Stomach (tissue), 19 donors: ENCODE measurements at places on chromosomes 1 and 21.

GRCh38 chr1:68101829-68102228 lies 51.4 kb upstream of the DIRAS3 start:
- H3K27ac ChIP-seq = no peak overlapping the region
- H3K27me3 ChIP-seq = no peaks in the 10 kb centered on the region
- peaks cover 10% of the 10 kb centered on the region for H3K36me3 ChIP-seq

DNA sequence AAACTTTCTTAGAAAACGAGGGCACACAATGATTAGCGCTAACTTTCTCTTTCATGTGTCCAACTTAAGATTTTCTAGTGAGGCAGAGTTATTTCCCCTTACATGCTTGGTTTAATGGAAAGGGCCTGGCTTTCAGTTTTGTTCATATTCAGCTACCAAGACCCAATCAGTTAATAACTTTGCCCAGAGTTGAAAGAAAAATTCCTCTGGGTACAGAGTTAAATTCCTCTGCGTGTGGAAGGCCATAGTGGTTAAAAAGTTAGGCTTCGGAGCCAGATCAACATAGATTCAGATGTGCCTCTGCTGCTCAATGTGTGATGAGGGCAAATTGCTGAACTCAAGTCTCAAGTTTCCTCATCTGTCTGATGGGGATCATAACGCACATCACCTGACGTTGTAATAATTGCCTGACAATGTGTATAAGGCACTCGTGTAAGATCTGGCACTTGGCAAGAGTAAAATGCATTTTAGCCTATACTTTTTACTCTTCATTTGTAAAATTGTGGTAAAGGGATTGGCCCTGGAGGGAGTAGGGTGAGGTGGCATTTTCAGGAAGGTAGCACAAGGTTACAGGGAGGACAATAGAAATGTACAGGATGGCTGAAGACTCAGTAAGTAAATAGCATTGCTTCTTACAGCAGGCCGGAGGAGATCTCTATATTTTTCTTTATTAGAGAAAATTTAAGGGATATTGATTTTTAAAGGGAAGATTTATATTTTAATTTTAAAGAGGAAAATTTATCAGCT lies 103.4 kb downstream of the ROR1 start:
- H3K36me3 ChIP-seq = no peaks in the 10 kb centered on the region
- no peak overlapping the region for H3K27ac ChIP-seq
- H3K27me3 ChIP-seq = no peaks in the 10 kb centered on the region
- peaks cover 51% of the 10 kb centered on the region for H3K4me1 ChIP-seq

DNA sequence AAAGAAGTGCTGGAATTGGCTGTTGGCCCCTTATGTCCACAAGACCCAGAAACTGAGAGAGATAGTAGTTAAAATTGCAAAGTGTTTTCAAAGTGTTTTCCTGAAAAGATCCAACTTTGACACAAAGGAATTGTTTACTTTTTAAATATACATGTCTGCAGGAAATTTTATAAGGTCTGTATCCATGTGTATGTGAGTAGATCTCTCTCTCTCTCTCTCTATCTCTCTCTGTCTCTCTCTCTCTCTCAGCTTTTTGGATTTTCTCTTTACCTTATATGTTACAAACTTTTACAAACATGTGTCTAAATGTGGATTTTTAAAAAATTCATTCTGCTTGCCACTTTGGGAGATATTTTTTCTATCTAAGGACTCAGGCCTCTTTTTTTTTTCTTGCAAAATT lies 358.6 kb downstream of the SIPA1L2 start:
- H3K36me3 ChIP-seq = no peaks in the 10 kb centered on the region
- H3K4me3 ChIP-seq = no peak overlapping the region
- H3K27me3 ChIP-seq = no peaks in the 10 kb centered on the region

DNA sequence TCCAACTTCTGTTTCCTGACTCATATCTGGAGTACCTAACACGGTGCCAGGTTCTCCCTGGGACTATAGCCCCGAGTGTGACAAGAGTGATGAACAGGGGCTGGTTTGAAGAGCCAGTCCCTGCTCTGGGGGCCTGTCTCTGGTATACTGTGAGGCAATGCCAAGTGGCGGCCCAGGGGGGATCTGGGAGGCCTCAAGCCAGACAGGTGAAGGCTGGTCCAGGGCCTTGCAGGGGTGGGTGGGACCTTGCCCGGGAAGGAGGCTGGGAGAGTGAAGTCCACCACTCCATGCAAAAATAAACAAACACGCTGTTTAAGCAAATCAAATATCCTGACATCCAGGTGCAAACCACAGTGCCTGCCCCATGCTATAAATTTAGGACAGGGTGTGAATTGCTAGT lies 6.8 kb upstream of the PLXNA2 start:
- peaks cover 9% of the 10 kb centered on the region for H3K4me1 ChIP-seq
- no peak for DNase-seq

DNA sequence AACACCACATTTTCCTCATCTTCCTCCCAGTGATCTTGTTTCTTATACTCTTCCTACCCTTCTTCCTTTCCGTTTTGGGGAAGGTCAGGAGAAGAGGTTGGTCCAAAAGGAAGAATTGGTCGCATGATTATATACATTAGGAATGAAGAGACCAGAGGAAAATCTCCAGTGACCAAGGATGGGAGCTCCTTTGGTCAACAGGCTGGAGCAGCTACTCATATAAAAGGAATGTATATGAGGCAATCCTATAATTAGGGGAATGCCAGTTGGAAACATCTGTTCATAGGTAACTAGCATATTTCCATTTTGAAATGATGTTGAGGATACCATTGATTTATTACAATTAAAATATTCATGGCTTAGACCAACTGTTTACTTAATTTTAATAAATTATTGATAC lies 114.5 kb downstream of the LRRC40 start:
- H3K4me3 ChIP-seq = no peak overlapping the region
- no peaks in the 10 kb centered on the region for H3K27me3 ChIP-seq
- DNase-seq = no peak
- no peaks in the 10 kb centered on the region for H3K4me1 ChIP-seq
- no peak overlapping the region for H3K27ac ChIP-seq

GRCh38 chr1:48741380-48741779 lies 35.3 kb downstream of the BEND5 start:
- H3K4me1 ChIP-seq = no peaks in the 10 kb centered on the region
- no peak for DNase-seq
- no peak overlapping the region for H3K27ac ChIP-seq

GRCh38 chr1:20142001-20142710 lies 3.0 kb downstream of the PLA2G2F start:
- H3K27ac ChIP-seq = no peak overlapping the region
- no peaks in the 10 kb centered on the region for H3K4me1 ChIP-seq

DNA sequence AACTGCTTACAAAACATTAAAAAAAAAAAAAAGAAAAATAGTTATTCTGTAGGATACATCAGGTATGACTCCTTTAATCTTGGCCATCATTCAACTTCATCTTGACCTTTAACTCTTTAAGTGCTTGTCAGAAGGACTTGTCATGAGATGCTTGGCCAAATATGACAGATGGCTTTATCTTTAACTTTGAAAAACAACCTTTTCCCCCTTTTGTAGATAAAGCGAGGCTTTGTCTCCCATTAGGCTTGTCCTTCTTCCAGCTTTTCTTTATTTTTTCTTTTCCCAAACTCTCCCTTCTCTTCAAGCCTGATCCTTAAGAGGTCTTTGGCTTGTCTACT lies 2.3 kb downstream of the SRSF10 start:
- no peak overlapping the region for H3K27ac ChIP-seq
- DNase-seq = no peak
- peaks cover 5% of the 10 kb centered on the region for H3K36me3 ChIP-seq
- peak overlapping the region; percentile 84 for H3K4me3 ChIP-seq

DNA sequence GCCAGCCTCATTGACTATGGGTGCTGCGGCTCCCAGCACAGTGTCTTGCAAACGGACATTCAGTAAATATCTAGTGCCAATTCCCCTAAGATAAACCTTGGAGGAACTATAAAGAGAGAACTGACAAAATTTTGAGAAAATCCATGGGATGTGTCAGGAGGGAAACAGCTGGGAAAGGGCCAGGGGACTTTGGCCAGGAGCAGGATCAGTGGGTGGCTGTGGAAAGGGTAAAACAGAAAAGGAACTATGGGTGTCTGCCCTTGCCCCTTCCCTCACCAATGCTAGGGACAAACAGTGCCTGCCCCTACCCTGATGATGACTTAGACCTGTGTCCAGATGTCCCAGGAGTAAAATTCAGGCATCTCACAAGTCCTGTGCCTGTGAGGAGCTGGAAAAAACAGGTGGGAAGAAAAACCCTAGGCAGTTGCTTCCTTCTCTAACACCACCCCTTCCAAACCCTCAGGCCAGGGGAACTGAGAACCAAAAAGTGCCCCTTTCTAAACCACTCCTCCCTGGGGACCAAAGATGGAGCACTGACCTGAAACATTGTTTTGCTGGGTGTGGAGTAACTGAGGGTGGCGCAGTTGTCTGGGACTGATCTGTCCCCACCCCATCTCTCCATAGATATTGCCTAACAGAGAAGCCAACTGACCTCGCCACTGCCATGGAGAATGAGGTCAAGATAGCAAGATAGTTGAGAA lies 22.1 kb upstream of the IFNAR2 start:
- no peaks in the 10 kb centered on the region for H3K27me3 ChIP-seq
- no peak overlapping the region for H3K27ac ChIP-seq

GRCh38 chr1:173424143-173424542 lies 53.0 kb upstream of the PRDX6 start:
- no peak overlapping the region for H3K4me3 ChIP-seq
- no peak overlapping the region for H3K27ac ChIP-seq
- no peaks in the 10 kb centered on the region for H3K27me3 ChIP-seq
- no peaks in the 10 kb centered on the region for H3K36me3 ChIP-seq
- peaks cover 18% of the 10 kb centered on the region for H3K4me1 ChIP-seq
- no peak for DNase-seq

- H3K36me3 ChIP-seq = no peaks in the 10 kb centered on the region
- H3K4me1 ChIP-seq = no peaks in the 10 kb centered on the region
- no peak overlapping the region for H3K4me3 ChIP-seq
- no peaks in the 10 kb centered on the region for H3K27me3 ChIP-seq
- DNase-seq = no peak
These were observed 202.7 kb upstream of the FOXD3 start for GRCh38 chr1:63119575-63120155.

GRCh38 chr1:106998431-106999002 lies 58.0 kb upstream of the PRMT6 start:
- H3K4me1 ChIP-seq = no peaks in the 10 kb centered on the region
- no peak for DNase-seq
- no peak overlapping the region for H3K27ac ChIP-seq
- no peak overlapping the region for H3K4me3 ChIP-seq
- H3K27me3 ChIP-seq = no peaks in the 10 kb centered on the region

- DNase-seq = no peak
- no peak overlapping the region for H3K27ac ChIP-seq
- no peaks in the 10 kb centered on the region for H3K27me3 ChIP-seq
- H3K4me1 ChIP-seq = no peaks in the 10 kb centered on the region
These were observed 239.6 kb upstream of the B3GALT2 start for GRCh38 chr1:193426061-193426460.

GRCh38 chr1:192512426-192513162 lies 63.0 kb upstream of the RGS1 start:
- peak; percentile 44 for DNase-seq
- H3K27ac ChIP-seq = no peak overlapping the region
- H3K4me1 ChIP-seq = peaks cover 32% of the 10 kb centered on the region
- no peak overlapping the region for H3K4me3 ChIP-seq

- peaks cover 7% of the 10 kb centered on the region for H3K4me1 ChIP-seq
- H3K4me3 ChIP-seq = no peak overlapping the region
- no peaks in the 10 kb centered on the region for H3K27me3 ChIP-seq
- DNase-seq = no peak
- no peak overlapping the region for H3K27ac ChIP-seq
These were observed 25.5 kb upstream of the ZNF496 start for GRCh38 chr1:247357052-247357780.

DNA sequence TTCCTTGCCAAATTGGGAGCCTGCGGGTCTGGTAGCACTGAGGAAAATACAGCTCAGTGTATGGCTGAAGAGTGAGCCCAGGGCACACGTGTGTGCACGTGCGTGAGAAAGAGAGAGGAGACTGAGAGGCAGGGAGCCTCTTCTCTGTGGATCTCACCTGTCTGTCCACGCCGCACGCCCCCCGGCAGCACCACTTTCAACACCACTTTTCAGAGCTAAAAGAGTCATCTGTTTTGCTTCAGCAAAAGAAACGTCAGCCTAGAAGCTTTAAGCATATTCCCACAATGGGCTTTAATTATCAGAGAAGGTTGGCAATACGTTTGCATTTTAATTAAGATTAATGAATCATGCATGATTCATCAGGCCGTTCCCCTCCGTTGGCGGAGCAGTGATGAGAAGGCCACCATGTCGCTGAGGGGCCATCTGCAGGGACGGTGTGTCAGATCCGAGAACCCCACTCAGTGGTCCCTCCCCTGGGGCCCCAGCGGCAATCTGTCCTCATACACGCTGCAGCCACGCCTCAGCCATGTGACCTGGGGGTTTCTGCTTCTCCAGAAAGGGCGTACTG lies 56.8 kb downstream of the SIK1 start:
- no peak overlapping the region for H3K4me3 ChIP-seq
- DNase-seq = no peak
- H3K27ac ChIP-seq = no peak overlapping the region
- no peaks in the 10 kb centered on the region for H3K4me1 ChIP-seq
- H3K36me3 ChIP-seq = no peaks in the 10 kb centered on the region

GRCh38 chr1:21254335-21254951 lies 35.8 kb downstream of the ECE1 start:
- DNase-seq = no peak
- H3K4me1 ChIP-seq = peaks cover 44% of the 10 kb centered on the region
- peaks cover 95% of the 10 kb centered on the region for H3K36me3 ChIP-seq
- peak overlapping the region; percentile 57 for H3K27ac ChIP-seq
- H3K27me3 ChIP-seq = no peaks in the 10 kb centered on the region

DNA sequence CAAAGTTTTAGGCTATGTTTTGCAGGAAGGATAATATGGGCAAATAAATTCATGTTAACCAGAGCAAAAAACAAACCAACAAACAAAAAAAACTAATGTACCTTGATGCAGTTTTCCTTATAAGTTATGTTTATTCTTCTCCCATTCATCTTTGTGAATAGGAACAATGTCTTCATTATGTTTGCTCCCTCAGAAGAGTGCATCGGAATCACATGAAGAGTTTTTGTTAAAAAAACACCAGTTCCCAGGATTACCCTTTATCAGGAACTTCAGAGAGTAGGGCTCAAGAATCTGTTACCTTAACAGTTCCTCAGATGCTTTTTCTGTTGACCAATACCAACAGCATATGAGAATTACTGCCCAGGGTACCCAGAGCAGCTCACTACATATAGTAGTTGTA lies 14.6 kb upstream of the PRRC2C start:
- no peaks in the 10 kb centered on the region for H3K4me1 ChIP-seq
- H3K4me3 ChIP-seq = no peak overlapping the region
- H3K27ac ChIP-seq = no peak overlapping the region
- H3K36me3 ChIP-seq = no peaks in the 10 kb centered on the region
- H3K27me3 ChIP-seq = no peaks in the 10 kb centered on the region

GRCh38 chr1:245074898-245075297 lies 79.9 kb upstream of the KIF26B start:
- DNase-seq = no peak
- H3K27ac ChIP-seq = no peak overlapping the region
- no peaks in the 10 kb centered on the region for H3K36me3 ChIP-seq
- H3K4me1 ChIP-seq = no peaks in the 10 kb centered on the region
- H3K4me3 ChIP-seq = no peak overlapping the region

DNA sequence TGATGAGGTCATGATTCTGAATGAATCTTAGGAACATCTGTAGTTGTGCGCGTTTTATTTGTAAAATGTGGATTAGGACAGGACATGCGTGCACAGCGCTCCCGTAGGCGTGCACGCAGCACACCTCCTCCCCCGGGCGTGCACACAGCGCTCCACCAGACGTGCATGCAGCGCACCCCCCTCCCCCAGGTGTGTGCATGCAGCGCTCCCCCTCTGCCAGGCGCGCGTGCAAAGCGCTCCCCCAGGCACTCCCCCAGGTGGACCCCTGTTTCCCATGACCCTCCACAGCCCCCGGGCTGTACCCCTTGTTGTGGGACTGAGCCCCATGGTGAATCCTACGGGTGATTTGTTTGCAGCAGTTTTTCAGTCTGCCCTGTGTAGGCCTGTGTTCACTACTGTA lies 61.6 kb downstream of the S100B start:
- H3K36me3 ChIP-seq = peaks cover 100% of the 10 kb centered on the region
- H3K4me3 ChIP-seq = no peak overlapping the region
